ENCODE measurements at places on chromosomes 16 and 17. TPM values are rescaled to one million over a fixed set of nuclear protein-coding genes. Genes with fewer than 3 reads are reported as not detected.

DNA sequence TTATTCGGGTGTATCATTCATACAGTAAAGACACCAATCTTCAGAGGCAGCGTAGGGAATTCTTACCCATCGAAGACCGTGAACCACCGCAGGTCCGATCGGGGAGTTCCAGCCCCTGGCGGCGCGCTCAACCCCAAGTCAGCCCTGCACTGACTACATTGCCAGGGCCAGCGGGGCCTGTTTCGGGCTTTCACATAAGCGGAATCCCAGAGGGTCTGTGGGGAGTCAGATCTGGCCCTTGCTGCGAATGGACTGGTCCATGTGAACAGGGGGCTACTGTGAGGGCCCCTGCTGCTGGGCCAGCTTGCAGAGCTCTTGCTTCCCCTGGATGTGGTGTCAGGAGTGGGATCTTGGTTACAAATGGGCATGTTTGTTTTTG, 7.6 kb downstream of the PDE6G start:
- H3K36me3 ChIP-seq = peaks cover 9% of the 10 kb centered on the region
- H3K4me1 ChIP-seq = peaks cover 17% of the 10 kb centered on the region
- H3K27ac ChIP-seq = no peak overlapping the region

OTOP2 gene
- total RNA-seq = not detected

DNA sequence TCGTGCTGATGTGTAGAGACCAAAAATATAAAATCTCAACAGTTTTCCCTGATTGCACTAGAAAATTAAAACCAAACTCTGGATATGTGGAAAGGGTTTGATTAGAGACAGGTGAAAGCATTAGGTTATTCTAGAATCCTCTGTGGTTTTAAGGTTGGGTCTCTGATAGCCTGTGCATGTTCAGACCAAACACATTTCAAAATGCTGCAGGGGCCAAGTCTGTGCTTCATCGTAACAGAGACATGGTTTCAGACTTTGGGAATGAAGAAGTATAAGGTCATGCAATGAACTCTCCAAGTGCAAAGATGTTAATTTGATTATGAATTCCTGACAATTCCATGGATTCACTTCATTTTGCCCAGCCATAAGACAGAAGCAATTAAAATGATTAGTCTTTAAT, 261.0 kb upstream of the KCNJ16 start:
- no peaks in the 10 kb centered on the region for H3K36me3 ChIP-seq
- DNase-seq = no peak
- H3K27ac ChIP-seq = no peak overlapping the region
- H3K4me1 ChIP-seq = no peaks in the 10 kb centered on the region

SNRNP25 gene
- total RNA-seq = 62.3 TPM

DNA sequence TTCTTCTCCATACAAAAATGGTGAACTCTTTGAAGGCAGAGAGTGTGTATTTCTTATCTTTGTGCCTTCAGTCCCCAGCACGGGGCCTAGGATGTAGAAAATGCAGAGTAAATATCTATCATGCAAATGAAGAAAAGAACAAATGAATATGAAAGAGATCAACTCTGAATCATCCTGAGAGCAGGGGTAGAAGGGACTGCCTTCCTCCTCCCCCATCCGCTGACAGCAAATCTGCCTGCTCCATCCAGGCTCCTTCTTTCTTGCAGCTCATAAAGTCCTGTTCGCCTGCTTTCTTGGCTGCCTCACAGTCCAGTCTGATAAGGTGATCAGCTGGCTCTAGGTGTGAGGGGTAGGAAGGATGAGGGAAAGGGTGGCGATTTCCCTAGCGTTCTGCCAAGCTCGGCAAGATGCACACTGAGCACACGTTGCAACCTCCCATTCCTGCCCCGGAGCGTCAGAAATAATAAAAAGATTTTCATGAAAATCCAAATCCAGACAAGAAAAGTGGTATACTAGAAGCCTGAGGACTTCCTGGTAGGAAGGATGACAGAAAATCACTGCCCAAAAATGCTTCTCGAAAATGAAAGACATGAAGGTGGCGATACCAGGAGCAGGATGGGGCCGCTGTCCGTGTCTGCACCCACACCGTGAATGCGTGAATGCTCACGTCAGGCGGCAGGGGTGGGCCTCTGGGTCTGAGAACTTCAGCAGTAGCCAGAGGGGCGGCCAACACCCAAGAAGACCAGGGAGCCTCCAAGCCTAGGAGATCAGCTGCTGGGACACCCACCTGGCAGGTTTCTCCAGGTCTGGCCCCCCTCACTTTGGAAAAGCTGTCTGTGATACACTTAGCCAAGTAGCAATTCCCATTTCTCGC, 67.1 kb downstream of the VPS53 start:
- H3K36me3 ChIP-seq = peaks cover 38% of the 10 kb centered on the region
- DNase-seq = no peak
- no peak overlapping the region for H3K4me3 ChIP-seq
- no peaks in the 10 kb centered on the region for H3K4me1 ChIP-seq
- H3K27ac ChIP-seq = no peak overlapping the region
- H3K27me3 ChIP-seq = no peaks in the 10 kb centered on the region
